ENCODE measurements at places on chromosomes 1 and 21. TPM values are rescaled to one million over a fixed set of nuclear protein-coding genes. Genes with fewer than 3 reads are reported as not detected.

HFM1 gene
- total RNA-seq: not detected

ADGRL4 gene
- total RNA-seq: not detected

DNA sequence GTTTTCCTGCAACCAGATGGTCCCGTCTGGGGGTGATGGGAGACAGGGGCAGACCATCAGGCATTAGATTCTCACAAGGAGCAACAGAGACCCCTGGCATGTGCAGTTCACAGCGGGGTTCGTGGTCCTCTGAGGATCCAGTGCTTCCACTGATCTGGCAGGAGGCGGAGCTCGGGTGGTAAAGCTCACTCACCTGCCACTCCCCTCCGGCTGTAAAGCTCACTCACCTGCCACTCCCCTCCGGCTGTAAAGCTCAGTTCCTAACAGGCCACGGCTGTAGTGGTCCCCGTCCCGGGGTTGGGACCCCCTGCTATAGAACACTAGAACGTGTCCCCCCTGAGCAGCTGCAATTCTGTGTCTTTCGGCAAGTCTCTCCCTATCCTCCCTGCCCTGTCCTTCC lies 4.6 kb downstream of the KRTAP10-12 start:
- peaks cover 4% of the 10 kb centered on the region for H3K27me3 ChIP-seq
- no peak overlapping the region for H3K4me3 ChIP-seq
- no peaks in the 10 kb centered on the region for H3K36me3 ChIP-seq
- H3K27ac ChIP-seq: no peak overlapping the region
- no peaks in the 10 kb centered on the region for H3K4me1 ChIP-seq

- no peaks in the 10 kb centered on the region for H3K36me3 ChIP-seq
- no peaks in the 10 kb centered on the region for H3K4me1 ChIP-seq
- no peak overlapping the region for H3K4me3 ChIP-seq
- no peak for DNase-seq
- no peaks in the 10 kb centered on the region for H3K27me3 ChIP-seq
These were observed 46.4 kb downstream of the AJAP1 start for GRCh38 chr1:4700801-4701200.

DNA sequence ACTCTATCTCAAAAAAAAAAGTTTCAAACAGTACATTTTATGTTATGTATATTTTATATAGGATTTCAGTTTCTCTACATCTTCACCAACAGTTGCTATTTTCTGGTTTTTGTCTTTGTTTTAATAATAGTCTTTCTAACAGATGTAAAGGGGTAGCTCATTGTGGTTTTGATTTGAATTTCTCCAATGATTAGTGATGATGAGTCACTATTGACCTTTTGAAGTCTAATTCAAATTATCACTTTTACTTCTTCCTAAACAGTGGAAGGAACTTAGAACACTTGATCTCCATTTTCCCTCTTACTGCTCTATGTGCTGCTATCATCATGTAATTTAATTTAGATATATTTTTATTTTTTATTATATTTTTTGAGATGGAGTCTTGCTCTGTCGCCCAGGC lies 31.7 kb upstream of the SHCBP1L start:
- H3K36me3 ChIP-seq: no peaks in the 10 kb centered on the region
- H3K27me3 ChIP-seq: no peaks in the 10 kb centered on the region
- H3K4me1 ChIP-seq: no peaks in the 10 kb centered on the region
- no peak overlapping the region for H3K27ac ChIP-seq

DNA sequence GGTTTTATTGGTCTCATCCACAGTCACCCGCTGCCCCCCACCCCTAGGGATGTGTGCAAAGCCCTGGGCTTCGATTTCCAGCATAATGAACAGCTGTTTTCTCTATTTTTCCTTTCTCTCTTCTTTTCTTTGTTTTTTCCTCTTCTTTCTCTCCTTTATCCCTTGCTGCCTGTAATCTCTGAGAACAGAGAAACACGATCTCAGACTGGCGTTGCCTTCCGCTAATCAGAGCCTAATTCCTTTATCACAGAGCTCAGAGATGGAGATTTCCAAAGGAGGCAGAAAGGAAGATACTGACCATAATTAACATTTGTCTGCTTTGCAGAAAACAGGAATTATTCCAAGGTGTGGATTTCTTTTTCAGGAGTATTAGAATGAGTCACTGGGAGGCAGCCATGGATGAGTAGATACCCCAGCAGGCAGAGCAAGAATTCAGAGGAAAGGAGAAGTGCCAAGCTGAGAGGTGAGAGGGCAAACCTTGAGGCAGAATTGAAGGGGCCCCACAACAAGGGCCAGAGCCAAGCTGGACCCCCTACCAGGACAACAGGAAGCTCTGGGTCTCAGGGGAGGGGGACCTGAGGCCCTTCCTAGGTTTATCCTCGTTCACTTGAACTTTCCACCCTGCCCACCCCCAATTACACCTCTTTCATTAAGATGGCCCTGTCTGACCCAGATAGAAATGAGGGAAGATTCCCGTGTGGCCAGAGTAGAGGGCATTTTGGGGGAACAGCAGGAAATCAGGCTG lies 33.3 kb downstream of the MATN1 start:
- H3K27ac ChIP-seq: no peak overlapping the region
- no peaks in the 10 kb centered on the region for H3K36me3 ChIP-seq
- H3K27me3 ChIP-seq: no peaks in the 10 kb centered on the region
- DNase-seq: no peak

All from B cell (primary cell).